GM04504 (cell line): ENCODE measurements at places on chromosomes 1 and 21.

- DNase-seq: peak; percentile 84
Observed at GRCh38 chr1:36115200-36115669, 9.8 kb downstream of the COL8A2 start.

DNA sequence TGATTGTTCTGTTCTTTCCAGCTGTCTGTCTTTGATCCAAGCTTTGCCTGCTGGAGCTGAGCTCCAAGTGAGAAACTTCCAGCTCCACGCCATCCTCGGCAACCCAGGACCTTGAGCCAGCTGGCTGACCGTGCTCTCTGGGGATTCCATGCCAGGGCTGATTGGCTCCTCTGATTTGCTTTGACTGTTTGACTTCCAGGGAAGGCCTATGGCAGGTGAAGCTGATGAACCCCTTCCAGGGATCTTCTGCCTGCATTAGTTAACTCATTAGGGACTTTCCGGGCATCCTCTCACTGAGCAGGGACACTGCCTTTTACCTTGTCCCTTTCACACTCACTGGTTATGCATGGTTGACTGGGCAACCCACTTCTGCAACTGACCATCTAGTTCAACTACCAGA is 406.1 kb downstream of the RPS6KC1 start:
- no peak for DNase-seq

GRCh38 chr1:98421085-98421435 is 240.5 kb upstream of the SNX7 start:
- no peak for DNase-seq

DNA sequence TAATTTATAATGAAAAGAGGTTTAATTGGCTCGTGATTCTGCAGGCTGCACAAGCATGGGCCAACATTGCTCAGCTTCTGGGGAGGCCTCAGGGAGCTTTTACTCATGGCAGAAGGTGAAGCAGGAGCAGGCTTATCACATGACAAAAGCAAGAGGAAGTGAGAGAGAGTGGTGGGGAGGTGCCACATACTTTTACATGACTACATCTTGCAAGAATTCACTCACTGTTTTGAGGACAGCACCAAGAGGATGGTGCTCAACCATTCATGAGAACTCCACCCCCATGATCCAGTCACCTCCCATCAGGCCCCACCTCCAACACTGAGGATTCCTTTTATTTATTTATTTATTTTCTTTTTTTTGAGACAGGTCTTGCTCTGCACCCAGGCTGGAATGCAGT is 5.5 kb upstream of the PLEKHM2 start:
- DNase-seq: peak; percentile 42

GRCh38 chr1:162276493-162276892 is 100.2 kb downstream of the SPATA46 start:
- DNase-seq: peak; percentile 10

DNA sequence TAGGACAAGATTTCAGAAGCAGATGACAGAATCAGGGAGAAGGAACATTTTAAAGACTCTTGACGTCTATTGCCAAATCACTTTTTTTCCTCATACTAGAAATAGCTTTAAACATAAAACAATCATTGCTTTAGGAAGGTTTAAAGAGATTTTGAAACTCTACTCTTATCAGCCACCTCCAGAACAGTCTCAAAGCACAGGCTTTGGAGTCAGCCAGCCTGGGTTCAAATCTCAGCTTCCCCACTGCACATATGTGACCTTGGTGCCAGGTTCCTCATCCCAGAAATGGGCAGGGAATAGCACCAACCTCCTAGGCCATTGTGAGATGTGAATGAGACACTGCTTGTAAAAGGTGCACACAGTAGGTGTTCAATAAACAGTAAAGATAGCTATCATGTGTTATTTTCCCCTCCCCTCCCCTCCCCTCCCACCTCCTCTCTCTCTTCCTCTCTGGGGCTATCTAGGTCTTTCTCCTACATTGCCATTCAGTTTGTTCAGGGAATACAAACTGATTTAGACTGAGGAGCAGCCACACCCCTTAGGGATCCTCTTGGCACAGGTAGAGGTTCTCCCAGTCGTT is 20.6 kb downstream of the SPOCD1 start:
- DNase-seq: no peak

DNA sequence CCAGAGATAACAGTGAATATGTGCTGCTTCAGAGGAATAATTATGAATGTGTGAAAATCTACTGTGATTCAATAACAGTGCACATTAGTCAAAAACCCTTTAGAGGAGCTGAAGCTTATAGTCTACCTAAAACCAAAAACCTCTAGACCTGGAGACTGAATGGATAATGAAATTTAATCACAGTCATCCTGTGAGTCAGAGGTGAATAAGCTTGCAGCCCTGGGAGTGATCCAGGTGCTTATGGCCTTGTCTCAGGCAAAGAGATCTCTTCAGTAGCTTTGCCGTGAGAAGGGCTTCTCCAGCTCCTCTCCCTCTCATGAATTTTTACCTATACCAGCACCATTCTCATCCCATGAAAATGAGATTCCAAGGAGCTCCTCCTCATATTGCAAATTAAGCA is 81.3 kb upstream of the RGS4 start:
- DNase-seq: peak; percentile 33

GRCh38 chr1:233946724-233947123 is 42.2 kb downstream of the SLC35F3 start:
- DNase-seq: no peak

DNA sequence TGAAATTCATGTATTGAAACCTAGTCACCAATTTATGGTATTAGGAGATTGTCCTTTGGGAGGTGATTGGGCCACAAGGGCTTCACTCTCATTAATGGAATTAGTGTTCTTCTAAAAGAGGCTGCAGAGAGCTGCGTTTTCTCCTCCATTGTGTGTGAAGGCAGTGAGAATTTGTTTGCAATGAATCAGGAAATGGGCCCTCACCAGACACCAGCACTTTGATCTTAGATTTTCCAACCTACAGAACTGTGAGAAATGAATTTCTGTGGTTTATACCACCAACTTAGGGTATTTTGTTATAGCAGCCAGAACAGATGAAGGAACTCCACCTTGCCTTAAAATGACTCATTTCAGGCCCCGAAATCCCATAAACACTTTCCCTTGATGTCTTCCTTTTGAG is 544.2 kb downstream of the RWDD3 start:
- DNase-seq: no peak

- DNase-seq: peak; percentile 52
Observed at GRCh38 chr1:93629101-93630059, 52.3 kb downstream of the BCAR3 start.

DNA sequence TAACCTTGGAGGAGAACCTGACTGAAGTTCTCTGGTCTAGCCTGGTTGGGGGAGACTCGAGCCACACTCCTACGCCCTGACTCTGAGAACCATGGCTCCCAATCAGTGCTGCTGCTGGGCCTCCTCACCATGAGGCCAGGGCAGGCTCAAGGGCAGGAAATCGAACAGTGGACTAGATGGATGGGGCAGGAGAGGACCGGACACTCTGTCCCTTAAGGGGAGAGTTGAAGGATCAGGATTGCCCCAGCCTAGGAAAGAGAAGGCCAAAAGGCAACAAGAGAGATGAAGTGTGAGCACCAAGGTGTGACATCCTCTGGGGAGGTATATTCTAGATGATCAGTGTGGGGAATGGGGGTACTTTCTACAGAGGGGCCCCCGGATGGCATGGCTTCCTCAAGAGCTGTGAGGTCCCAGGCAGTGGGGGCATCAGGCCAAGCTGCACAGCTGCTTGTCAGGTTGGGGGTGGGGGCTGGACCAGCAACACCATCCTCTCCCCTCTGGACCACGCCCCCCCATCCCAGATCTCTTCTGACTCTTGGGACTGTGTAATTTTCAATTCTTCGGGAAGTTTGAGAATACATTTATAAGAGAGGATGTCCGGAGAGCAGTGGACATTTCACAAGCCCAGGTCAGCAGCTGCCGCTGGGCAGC is 34.0 kb downstream of the MX1 start:
- no peak for DNase-seq

- DNase-seq: peak; percentile 58
Observed at GRCh38 chr1:198258491-198258890, 101.7 kb downstream of the NEK7 start.

- no peak for DNase-seq
Observed at GRCh38 chr1:108097018-108097417, 103.1 kb downstream of the SLC25A24 start.

GRCh38 chr1:203672346-203672745 is 45.7 kb downstream of the ATP2B4 start:
- DNase-seq: peak; percentile 46

- no peak for DNase-seq
Observed at GRCh38 chr1:39694026-39694425, 2.8 kb upstream of the HPCAL4 start.

DNA sequence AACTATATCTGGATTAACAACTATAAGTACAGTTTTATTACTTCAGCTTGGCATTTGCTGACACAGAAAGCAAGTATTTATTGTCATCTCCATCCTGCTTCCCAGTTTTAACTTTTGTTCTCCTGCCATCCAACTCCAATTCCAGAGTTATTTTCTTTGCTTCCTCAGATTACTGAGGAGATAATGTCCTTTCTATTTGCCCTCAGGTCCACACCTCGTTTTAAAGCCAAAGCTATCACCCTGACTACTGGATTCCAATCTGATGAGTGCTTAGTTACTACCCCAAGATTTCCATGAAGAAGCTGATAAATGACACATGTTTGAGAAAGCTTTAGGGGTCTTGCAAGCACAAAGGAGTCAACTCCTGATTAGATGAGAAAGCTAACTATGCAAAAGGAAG is 25.2 kb downstream of the ACKR1 start:
- DNase-seq: peak; percentile 18

- no peak for DNase-seq
Observed at GRCh38 chr1:93734999-93735398, 53.4 kb upstream of the BCAR3 start.

DNA sequence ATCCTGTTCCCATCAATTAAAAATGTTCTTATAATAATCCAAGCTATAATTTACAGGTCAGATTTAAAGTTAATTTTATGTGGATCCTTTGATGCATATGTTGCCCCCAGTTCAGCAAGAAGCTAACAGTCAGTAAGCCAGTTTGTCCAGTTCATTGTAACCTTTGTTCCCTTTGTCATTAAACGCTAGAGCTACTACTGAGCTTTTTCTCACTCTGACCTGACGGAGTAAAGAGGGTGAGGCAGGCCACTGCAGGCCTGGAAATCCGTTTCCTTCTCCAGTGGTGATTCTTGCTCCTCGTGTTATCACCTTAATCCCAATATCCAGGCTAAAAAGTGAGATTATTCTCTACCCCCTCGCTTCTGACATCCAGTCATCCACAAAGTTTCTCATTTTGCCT is 10.2 kb downstream of the YBX1 start:
- DNase-seq: no peak

GRCh38 chr1:1926886-1927660 is 8.0 kb upstream of the TMEM52 start:
- DNase-seq: no peak

- DNase-seq: no peak
Observed at GRCh38 chr1:70256664-70257063, 35.5 kb downstream of the SRSF11 start.

GRCh38 chr1:18299441-18300338 is 181.0 kb upstream of the KLHDC7A start:
- DNase-seq: no peak

DNA sequence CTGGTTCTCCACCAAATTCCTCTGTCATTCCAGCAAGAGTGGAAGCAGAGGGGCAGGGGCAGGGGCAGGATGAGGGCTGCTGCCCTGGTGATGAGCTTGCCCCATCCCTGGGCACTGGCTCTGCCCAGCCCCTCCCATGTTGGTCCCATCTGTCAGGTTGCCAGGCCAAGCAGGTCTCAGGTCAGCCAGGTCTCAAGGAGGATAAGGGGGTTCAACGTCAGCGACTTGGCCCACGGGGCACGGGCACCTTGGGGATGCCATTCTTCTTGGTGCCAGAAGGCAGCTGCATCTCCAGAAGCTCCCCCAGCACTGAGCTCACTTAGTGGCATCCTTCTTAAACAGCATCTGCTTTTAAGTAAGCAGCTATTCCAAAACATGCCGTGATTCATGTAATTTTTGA is 133.1 kb downstream of the AJAP1 start:
- no peak for DNase-seq

DNA sequence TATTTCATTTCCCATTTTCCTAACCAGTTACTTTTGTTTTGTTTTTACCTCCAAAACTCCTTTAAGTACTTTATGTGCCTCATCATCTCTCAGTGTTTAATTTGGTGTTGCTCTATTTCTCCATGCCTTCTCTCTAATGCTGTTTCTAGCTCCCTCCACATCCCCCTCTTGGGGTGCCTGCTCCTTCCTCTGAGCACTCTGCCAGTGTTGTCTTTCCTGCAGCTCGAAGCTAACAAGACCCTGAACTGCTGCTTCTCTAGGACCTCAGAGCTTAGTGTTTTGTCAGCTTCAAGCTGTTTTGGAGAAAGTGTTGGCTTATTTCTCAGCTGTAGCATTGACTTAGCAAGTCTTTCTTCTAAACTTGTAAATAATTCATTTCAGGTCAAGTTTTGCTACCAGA is 290.6 kb downstream of the DPYD start:
- DNase-seq: no peak

DNA sequence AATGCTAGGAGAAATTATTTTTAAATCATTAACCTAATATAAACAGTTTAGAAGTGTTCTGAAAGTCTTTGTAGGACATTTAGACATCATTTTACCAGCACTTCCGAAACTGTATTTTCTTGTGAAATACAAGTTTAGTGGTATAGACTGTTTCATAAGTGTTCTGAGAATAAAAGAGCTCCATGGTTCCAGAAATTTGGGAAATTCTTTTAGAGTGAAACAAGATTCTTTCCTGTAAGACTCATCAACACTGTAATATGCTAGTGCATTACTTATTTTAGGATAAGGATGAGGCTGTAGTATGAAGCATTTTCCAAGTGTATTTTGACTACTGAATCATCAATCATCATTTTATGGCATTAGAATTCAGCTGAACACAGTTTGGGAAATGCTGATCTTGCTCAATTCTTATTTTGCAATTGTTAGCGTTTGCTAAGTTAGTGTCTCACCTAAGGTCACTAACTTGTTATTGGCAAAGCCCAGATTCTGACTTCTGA is 73.4 kb downstream of the CEP350 start:
- DNase-seq: peak; percentile 83

DNA sequence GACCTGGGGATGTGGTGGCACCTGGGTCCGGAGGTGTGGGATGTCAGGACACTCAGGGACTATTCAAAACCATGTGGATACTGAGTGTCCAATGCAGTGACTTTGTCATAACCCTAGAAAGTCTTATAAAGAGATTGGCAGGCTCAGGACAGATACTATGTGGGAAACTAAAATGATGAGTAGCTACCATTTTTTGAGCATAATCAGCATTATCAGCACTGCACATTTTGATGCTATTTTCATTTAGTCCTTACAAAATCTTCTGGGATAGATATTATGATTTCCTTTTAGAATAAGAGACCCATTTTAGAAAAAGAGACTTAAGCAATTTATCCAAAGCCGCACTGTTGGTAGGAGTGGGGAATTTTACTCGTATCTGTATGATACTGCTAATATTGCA is 93.4 kb downstream of the DNM3 start:
- DNase-seq: no peak

DNA sequence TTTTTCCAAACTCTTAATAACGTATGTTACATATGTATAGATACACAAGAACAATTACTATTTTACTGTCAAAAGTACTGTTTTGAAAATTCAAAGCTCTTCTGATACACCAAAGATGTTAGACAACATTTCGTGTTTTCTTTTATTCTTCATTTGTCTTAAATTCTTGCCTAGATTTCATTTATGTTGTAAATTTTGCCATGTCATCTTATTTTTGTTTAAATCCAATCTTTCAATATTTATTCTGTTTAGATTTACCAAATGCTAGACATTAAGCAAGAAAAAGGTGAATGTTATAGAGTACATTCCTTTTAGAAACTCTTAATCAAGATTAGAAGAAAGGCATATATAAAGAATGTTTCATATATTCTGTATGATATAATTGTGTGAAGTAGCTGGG is 876.9 kb downstream of the KCNT2 start:
- DNase-seq: no peak
